ENCODE measurements at places on chromosomes 4 and X. TPM values are rescaled to one million over a fixed set of nuclear protein-coding genes. Genes with fewer than 3 reads are reported as not detected.

- no peak overlapping the region for H3K27ac ChIP-seq
- no peaks in the 10 kb centered on the region for H3K36me3 ChIP-seq
- no peaks in the 10 kb centered on the region for H3K27me3 ChIP-seq
- no peak for DNase-seq
- no peaks in the 10 kb centered on the region for H3K4me1 ChIP-seq
Measured at GRCh38 chr4:158050942-158051341, 121.9 kb downstream of the GASK1B start.

- H3K4me1 ChIP-seq: no peaks in the 10 kb centered on the region
- H3K27me3 ChIP-seq: no peaks in the 10 kb centered on the region
- no peak overlapping the region for H3K4me3 ChIP-seq
- no peak overlapping the region for H3K27ac ChIP-seq
- DNase-seq: no peak
Measured at GRCh38 chr4:148023512-148024181, 291.8 kb downstream of the ARHGAP10 start.

DNA sequence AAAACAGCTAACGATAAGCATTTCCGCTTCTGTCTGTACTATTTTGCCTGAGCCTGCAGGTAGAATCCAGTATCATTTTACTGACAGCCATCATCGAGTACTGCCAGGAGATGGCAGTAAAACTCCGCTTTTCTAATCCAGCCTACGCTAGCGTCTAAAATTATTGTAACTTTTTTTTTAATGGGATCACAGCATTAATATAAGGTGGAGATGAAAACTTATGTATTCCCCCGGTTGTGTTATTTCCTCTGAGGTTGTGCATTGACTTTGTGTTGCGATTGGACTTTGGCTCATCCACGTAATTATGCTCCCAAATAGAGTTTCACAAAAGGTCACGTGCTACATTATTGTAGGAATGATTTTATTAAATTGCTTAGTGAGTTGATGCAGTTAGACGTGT lies 248.1 kb downstream of the C4orf33 start:
- no peak for DNase-seq
- no peak overlapping the region for H3K27ac ChIP-seq
- H3K27me3 ChIP-seq: no peaks in the 10 kb centered on the region
- no peaks in the 10 kb centered on the region for H3K36me3 ChIP-seq
- H3K4me3 ChIP-seq: no peak overlapping the region
- H3K4me1 ChIP-seq: no peaks in the 10 kb centered on the region

DNA sequence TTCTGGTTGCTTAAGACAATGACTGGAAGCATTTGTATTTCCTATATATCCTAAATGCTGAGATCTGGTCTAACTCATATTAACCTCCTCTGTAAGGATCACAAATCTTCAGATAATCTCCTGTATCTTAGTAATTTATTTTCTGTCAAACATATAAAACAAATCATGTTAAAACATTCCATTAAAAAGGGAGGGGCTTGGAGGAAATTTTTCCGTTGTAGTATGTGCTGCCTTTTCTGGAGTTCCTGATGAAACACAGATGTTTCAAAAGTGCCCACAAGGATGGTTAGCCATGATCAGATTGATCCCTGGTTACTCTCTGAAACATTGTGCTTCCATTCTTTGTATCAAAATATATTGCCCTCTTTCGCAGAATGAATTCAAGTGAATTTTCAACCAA lies 182.1 kb downstream of the TENM3 start:
- no peak overlapping the region for H3K4me3 ChIP-seq
- no peak for DNase-seq
- H3K36me3 ChIP-seq: no peaks in the 10 kb centered on the region
- H3K4me1 ChIP-seq: no peaks in the 10 kb centered on the region
- no peaks in the 10 kb centered on the region for H3K27me3 ChIP-seq

DNA sequence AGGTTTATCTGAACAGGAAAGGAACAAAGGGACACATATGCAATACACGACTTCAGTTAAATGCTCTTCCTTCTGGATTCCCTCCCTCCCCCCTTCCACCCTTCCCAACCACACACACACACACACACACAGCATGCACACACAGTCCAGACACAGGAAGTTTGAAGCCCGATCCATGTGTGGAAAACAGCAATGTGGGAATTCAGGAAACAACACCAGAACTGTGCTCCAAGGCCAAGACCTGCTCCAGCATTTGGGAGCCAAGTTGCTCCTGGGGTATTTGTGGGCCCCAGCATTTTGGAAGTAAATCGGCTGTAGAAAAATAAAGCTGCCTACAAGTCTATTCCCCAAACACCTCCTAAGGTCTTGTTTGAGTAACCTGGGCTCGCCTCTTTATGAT lies 5.6 kb upstream of the AMOT start:
- H3K36me3 ChIP-seq: no peaks in the 10 kb centered on the region
- H3K27me3 ChIP-seq: peaks cover 3% of the 10 kb centered on the region

- no peaks in the 10 kb centered on the region for H3K36me3 ChIP-seq
- H3K4me1 ChIP-seq: peaks cover 20% of the 10 kb centered on the region
- H3K27ac ChIP-seq: no peak overlapping the region
- no peak for DNase-seq
Measured at GRCh38 chrX:7112071-7112470, 35.4 kb upstream of the STS start.

- H3K36me3 ChIP-seq: no peaks in the 10 kb centered on the region
- H3K4me1 ChIP-seq: no peaks in the 10 kb centered on the region
- no peak overlapping the region for H3K4me3 ChIP-seq
- no peaks in the 10 kb centered on the region for H3K27me3 ChIP-seq
- DNase-seq: no peak
Measured at GRCh38 chr4:114860786-114861185, 252.6 kb downstream of the NDST4 start.

DNA sequence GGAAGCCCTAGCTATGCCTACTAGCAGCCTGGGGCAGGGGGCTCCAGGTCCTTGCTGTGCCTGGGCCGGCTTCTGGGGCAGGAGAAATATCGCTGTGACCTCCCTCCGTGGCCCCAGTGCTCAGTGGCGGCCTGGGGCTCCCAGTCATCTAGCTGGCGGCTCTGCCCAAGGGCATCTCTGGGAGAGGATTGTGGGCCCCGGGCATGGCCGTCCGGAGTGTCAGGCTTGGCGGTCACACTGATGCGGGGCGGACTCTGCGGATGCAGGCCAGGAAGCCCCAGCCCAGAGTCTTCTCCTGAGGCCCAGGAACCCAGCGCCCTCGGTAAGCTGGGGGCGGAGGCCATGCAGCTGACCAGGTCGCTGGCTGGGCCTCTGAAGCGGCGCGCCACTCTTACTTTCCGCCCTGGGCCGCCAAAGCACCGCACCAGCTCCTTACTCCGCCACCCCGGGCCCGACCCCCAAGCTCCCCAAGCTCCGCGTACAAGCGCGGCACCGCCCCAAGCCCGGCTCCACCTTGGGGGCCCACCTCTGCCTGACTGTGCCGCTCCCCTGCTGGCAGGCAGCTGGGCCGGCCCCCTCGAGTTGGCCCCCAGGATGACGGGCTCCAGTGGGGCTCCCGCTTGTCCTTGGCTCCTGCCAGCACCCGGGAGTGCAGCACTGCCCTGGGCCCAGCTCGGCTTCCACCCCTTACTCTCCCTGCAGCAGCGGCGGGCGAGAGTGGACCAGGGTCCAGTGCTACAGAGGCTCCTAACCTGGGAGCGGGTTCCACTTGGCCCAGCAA lies 720.0 kb downstream of the PCDH18 start:
- H3K27ac ChIP-seq: no peak overlapping the region
- DNase-seq: no peak
- H3K4me1 ChIP-seq: no peaks in the 10 kb centered on the region
- no peaks in the 10 kb centered on the region for H3K36me3 ChIP-seq

DNA sequence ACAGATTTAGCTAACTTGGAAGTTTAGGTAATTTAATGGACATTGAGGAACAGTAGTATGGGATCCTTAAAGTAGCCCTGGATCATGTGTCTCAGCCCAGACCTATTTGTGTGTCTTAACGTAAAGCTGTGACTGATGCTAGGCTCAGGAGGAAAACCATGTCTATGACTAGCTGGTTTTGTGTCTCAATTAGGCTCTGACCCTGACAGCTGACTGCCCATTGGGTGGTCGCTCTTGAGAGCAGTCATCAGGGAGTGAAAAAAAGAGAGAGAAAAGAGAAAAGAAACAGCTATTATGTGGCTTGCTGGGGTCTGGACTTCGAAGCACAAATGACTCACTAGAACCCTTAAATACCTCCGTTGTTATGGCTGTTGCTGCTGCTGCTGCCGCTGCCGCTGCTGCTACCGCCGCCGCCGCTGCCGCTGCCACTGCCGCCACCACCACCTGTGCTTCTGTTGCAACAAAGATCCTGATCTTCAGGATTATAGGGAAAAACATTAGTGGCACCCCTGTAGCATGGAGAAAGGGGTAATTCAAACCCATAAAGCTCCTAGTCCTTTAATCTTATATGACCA lies 70.7 kb downstream of the GSPT2 start:
- H3K27me3 ChIP-seq: peaks cover 2% of the 10 kb centered on the region
- no peak overlapping the region for H3K4me3 ChIP-seq
- DNase-seq: no peak
- no peaks in the 10 kb centered on the region for H3K4me1 ChIP-seq
- no peaks in the 10 kb centered on the region for H3K36me3 ChIP-seq
- no peak overlapping the region for H3K27ac ChIP-seq

- H3K27ac ChIP-seq: no peak overlapping the region
- H3K4me1 ChIP-seq: no peaks in the 10 kb centered on the region
- H3K4me3 ChIP-seq: no peak overlapping the region
- DNase-seq: no peak
Measured at GRCh38 chrX:116282751-116283150, 112.2 kb downstream of the AGTR2 start.

DNA sequence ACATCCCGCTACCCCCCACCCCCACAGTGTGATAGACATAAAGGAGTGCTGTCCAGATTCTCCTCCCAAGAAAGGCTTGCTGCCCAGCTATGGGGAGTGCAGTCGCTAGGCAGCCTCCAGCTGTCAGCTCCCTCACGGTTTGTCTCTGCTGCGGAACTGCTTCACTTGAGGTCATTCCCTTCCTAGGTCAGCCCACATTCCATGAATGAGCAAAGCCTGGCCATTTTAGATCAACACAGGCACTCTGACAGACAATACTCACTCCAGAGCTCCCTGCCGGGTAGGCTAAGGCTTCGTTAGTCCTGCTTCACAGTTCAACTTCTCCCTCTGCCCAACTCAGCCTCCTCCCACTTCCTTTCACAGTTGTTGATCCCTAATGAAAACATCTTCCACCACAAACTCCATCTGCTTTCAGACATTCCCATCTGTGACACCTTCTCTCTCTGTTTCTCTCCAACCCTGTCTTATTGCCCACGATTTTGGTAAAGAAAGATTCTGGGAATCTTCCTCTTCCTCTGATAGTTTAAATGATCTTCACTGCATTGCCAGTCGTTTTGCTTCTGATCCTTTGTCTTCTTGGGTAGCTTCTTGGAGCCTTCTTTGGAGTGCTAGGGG lies 318.9 kb upstream of the F9 start:
- H3K27me3 ChIP-seq: peaks cover 4% of the 10 kb centered on the region
- no peaks in the 10 kb centered on the region for H3K36me3 ChIP-seq
- no peaks in the 10 kb centered on the region for H3K4me1 ChIP-seq
- H3K27ac ChIP-seq: no peak overlapping the region
- DNase-seq: peak; percentile 10
- H3K4me3 ChIP-seq: no peak overlapping the region

- no peak overlapping the region for H3K27ac ChIP-seq
- DNase-seq: peak; percentile 7
- H3K36me3 ChIP-seq: no peaks in the 10 kb centered on the region
- no peak overlapping the region for H3K4me3 ChIP-seq
- H3K27me3 ChIP-seq: no peaks in the 10 kb centered on the region
- no peaks in the 10 kb centered on the region for H3K4me1 ChIP-seq
Measured at GRCh38 chr4:2333356-2333841, 71.5 kb upstream of the MXD4 start.

GRCh38 chr4:88207171-88207570 lies 48.7 kb upstream of the ABCG2 start:
- no peaks in the 10 kb centered on the region for H3K36me3 ChIP-seq
- no peak overlapping the region for H3K4me3 ChIP-seq
- no peak overlapping the region for H3K27ac ChIP-seq
- no peaks in the 10 kb centered on the region for H3K4me1 ChIP-seq
- no peaks in the 10 kb centered on the region for H3K27me3 ChIP-seq
- no peak for DNase-seq

- no peak overlapping the region for H3K4me3 ChIP-seq
- no peaks in the 10 kb centered on the region for H3K4me1 ChIP-seq
- H3K36me3 ChIP-seq: no peaks in the 10 kb centered on the region
- no peaks in the 10 kb centered on the region for H3K27me3 ChIP-seq
- no peak overlapping the region for H3K27ac ChIP-seq
Measured at GRCh38 chr4:184587221-184587620, 62.0 kb downstream of the CASP3 start.

- H3K27ac ChIP-seq: no peak overlapping the region
- H3K27me3 ChIP-seq: no peaks in the 10 kb centered on the region
- no peak overlapping the region for H3K4me3 ChIP-seq
- no peaks in the 10 kb centered on the region for H3K36me3 ChIP-seq
Measured at GRCh38 chr4:174989791-174990190, 71.6 kb downstream of the ADAM29 start.

- no peak overlapping the region for H3K27ac ChIP-seq
- H3K4me1 ChIP-seq: no peaks in the 10 kb centered on the region
- H3K4me3 ChIP-seq: no peak overlapping the region
- DNase-seq: no peak
Measured at GRCh38 chr4:41890085-41890484, 45.1 kb upstream of the TMEM33 start.

DNA sequence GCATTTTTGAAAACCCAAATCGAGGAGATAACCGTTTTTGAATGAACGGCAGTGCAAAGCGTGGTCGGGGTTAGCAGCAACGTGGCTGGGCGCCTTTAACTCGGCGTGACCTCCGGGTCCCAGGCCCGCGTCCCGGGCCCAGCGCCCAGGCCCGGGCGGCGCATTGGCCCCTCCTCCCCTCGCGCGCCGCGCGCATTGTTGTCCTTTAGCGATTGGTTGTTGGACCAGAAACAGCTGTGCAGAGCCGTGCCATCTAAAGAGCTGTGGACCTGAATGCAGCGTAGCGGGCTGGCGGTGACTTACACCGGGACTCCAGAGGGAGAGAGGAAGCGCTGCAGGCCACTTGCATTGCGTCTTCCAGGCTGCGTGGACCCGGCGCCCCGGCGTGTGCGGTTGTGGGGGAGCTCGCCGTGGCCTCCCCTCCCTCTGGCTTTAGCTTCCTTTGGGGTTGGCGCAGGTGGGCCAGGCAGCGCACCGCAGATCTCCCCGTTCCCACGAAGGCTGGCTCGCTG lies at the start of gene STOX2:
STOX2 (plus strand) TSS at position 227 of the 512 bp plus-strand sequence. CDS start 1,484 bp downstream, outside the sequence.
- peaks cover 2% of the 10 kb centered on the region for H3K4me1 ChIP-seq
- H3K27ac ChIP-seq: peak within 1 kb of the TSS; percentile 4
- H3K36me3 ChIP-seq: no peaks in the 10 kb centered on the region
- peak within 1 kb of the TSS; percentile 65 for H3K4me3 ChIP-seq
- no peaks in the 10 kb centered on the region for H3K27me3 ChIP-seq

Gene ZIC3
- total RNA-seq: not detected

Gene TRAPPC2
- total RNA-seq: 21.0 TPM

Gene SPIN2A
- total RNA-seq: 0.63 TPM

Gene MTMR8
- total RNA-seq: 2.7 TPM

Gene PAGE4
- total RNA-seq: not detected
